Heart right ventricle (tissue), 16 donors: ENCODE measurements at places on chromosomes 6 and 20.

GRCh38 chr6:44221291-44221960 lies 2.0 kb upstream of the SLC29A1 start:
- peak; percentile 94 for DNase-seq

DNA sequence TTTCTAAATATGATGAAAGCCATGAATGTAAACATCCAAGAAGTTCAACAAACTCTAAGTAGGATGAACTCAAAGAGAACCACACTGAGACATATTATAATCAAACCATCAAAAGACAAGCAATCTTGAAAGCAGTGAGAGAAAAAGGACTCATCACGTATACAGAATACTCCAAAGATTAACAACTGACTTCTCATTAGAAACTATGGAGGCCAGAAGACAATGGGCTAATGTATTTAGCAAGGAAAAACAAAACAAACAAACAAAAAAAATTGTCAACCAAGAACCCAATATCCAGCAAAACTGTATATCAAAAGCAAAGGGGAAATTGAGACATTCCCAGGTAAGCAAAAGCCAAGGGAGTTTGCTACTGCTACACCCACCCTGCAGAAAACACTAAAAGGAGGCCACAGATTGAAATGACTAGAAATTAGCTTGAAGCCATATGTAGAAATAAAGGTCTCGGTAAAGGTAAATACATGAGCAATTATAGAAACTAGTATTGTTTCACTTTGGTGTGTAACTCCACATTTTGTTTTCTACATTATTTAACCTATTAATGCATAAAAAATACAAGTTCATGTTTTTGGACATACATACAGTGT lies 301.1 kb upstream of the QKI start:
- no peak for DNase-seq

DNA sequence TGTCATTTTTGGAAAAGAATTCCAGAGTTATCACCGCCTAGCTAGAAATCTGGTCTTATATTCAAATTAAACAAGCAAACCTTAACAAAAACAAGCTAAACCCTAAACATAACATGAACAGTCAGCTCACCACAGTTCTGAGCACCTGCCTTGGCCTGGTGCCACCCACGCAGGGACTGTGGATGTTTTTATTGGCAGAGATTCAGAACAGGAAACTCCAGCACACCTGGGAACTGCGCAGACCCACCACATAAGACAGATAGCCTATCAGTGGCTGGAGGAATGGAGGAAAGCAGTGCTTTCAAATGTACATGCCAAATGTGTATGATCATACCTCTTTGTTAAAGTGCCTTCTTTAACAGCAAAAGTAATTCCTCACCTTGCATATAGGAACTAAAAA lies 8.9 kb downstream of the SLC16A10 start:
- DNase-seq = no peak

- no peak for DNase-seq
Observed at GRCh38 chr6:144749263-144749662, 464.1 kb downstream of the UTRN start.

DNA sequence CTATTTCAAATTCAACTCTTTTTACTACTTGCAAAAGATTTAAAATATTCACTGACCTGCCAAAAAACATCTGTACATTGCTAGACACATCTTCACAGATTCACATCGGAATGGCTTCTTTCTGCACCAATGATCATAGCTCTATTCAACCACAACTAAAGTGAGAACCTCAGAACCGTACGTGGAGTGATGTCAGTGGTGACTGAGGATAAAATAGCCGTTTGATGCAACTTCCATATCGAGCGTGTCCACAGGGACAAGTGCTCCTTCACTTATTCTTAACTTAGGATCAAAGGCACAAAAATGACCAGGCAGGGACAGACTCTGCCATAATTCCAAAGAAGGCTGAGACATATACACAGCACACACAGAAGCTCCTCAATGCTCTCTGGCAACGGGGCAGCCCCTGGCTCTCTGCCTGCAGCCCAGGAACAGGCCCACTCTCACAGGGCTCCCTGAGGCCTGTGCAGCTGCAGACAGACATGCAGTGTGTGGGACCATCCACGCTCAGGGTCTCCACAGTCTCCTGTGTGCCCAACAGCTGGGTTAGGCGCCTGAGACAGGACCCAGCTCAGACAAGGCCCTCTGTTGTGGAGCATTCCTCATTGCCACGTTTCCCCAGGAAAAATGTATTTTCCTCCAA lies 22.8 kb downstream of the FYN start:
- peak; percentile 57 for DNase-seq

DNA sequence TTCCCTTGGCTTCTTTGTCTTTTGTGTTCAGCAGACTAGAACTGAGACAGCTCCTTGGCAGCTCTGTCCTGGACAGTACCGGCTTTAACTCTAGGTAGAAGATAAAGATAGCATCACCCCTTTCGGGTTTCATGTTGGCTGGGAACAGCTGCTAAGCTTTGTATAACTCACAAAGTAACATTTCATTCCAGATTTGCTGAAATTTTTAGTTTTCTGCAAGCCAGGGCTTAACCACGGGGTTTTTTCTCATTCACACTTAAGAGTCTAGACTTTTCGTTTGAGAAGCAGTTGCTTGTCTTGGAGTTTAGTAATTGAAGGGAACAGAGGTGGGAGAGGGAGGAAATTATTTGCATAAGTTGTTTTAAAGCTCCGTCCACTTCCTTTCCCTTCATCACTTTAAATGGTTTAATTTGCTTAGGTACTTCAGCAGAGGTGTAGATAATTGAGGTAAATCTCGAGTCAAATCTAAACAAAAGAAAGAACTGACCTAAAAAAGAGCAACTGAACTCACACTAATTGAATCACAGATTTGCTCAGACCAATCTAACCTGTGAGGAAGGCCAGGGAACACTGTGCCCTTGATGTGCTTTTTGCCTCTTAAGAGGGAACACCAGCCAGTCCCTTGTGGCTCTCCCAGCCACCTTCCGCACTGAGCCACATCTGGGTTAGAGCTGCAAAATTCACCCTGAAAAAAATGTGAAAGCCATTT lies 48.3 kb downstream of the RREB1 start:
- DNase-seq = no peak
